CD4-positive, alpha-beta T cell treated with Interleukin-17A for 1 hour (primary cell): ENCODE measurements at places on chromosomes 6 and 20.
A peak's percentile ranks its signal among the peaks of the same experiment; 100 is the strongest.

DNA sequence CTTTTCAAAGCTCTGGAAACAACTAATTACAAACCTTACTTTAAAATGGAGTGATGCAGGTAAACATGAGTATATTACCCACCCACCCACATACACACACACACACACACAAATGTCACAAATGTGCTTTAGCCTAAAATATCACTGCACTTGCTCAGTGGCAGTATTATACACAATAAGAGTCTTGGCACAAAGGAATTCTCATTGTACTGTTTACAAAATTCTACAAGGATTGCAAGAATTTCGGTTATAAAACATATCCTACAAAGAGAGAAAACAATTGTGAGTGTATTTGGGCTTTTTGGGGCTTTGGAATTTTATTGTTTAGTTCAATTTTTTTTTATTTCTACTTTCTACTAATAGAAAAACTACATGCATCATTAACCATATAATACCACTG lies 113.2 kb upstream of the BEND6 start:
- no peak for DNase-seq

- peak; percentile 42 for DNase-seq
Observed at GRCh38 chr20:32189691-32190615, 17.6 kb downstream of the PLAGL2 start.

GRCh38 chr6:44800784-44801592 lies 413.5 kb downstream of the CDC5L start:
- no peak for DNase-seq

- DNase-seq: no peak
Observed at GRCh38 chr6:6586671-6587526, 1.6 kb upstream of the LY86 start.

- DNase-seq: peak; percentile 82
Observed at GRCh38 chr6:89371849-89372505, 19.5 kb upstream of the UBE2J1 start.

- no peak for DNase-seq
Observed at GRCh38 chr20:7734216-7734615, 206.0 kb downstream of the HAO1 start.

- no peak for DNase-seq
Observed at GRCh38 chr20:1272368-1273100, 6.4 kb downstream of the SNPH start.

- no peak for DNase-seq
Observed at GRCh38 chr6:82614518-82614917, 250.9 kb downstream of the TPBG start.

DNA sequence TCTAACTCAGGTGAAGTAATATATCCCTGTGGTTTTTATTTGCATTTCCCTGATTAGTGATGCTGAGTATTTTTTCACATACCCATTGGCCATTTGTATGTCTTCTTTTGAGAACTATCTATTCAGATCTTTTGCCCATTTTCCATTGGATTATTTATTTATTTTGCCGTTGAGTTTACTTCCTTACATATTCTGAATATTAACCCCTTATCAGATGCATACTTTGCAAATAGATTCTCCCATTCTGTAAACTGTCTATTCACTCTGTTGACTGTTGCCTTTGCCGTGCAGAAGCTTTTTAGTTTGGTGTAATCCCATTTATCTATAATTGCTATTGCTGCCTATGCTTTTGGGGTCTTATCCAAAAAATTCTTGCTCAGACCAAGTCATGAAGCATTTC lies 336.9 kb downstream of the BTBD9 start:
- DNase-seq: no peak

- no peak for DNase-seq
Observed at GRCh38 chr6:76790045-76790796, 673.1 kb downstream of the HTR1B start.

DNA sequence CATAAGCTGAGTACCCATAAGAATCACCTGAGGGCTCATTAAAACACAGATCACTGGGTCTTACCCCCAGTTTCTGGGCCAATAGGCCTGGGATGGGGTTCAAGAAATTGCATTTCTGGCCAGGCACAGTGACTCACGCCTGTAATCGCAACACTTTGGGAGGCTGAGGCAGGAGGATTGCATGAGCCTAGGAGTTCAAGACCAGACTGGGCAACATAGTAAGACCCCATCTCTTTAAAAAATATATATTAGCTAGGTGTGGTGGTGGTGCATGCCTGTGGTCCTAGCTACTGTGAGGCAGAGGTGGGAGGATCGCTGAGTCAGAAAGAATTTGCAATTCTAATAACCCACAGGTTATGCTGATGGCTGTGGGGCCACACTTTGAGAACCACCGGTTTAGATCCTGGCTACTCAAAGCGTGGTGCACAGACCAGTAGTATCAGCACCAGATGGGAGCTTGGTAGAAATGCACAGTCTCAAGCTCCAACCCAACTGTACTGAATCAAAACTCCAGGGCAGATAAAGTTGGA lies 2.0 kb downstream of the CCM2L start:
- no peak for DNase-seq

DNA sequence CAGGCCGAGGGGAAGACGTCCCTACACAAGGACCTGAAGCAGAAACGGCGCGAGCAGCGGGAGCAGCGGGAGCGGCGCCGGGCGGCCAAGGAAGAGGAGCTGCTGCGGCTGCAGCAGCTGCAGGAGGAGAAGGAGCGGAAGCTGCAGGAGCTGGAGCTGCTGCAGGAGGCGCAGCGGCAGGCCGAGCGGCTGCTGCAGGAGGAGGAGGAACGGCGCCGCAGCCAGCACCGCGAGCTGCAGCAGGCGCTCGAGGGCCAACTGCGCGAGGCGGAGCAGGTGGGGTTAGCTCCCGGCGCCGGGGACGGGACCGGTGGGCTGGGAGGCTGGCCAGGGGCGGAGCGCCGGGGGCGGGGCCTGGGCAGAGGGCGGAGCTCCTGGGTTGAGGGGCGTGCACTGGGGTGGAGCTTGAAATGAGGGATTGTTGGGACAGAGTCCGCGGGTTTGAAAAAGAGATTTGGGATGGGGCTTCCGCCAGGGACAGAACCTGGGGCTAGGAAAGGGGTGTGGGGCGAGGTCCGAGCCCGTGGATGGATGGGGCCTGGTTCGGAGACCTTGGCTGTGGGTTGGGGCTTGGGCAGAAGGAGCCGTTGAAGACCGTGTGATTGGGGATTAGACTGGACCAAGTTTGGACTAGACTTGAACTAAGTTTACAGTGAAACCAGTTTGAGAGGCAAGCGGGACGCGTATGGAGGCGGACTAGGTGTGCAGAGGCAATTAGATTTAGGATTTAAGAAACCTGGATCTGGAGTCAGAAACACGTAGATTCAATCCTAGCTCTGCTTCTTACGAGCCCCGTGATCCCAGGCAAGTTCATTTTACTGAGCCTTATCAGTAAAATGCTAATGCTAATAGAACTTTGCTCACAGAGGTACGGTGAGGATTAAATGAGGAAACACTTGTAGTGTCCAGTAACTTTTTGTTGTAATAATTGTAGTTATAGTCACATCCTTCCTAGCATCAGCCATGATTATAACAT lies 20.9 kb downstream of the DEF6 start:
- no peak for DNase-seq

DNA sequence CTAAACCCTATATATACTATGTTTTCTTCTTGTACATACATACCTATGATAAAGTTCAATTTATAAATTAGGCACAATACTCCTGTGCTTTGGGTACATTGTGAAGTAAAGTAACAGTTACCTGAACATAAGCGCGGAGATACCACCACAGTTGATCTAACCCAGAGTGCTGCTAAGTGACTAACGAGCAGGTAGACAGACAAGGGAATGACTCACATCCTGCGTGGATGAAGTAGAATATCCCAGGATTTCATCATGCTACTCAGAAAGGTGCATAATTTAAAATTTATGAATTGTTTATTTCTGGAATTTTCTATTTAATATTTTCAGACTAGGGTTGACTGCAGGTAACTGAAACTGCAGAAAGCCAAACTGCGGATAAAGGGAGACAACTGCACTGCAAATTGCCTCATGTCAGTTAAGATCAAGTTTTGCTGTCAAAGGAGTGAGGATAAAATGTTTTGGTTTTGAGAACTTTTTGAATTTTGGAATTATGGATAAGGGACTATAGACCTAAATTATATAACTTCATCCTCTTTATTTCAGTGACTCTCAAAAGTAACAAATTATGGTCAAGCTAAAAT lies 14.4 kb downstream of the MKKS start:
- no peak for DNase-seq

DNA sequence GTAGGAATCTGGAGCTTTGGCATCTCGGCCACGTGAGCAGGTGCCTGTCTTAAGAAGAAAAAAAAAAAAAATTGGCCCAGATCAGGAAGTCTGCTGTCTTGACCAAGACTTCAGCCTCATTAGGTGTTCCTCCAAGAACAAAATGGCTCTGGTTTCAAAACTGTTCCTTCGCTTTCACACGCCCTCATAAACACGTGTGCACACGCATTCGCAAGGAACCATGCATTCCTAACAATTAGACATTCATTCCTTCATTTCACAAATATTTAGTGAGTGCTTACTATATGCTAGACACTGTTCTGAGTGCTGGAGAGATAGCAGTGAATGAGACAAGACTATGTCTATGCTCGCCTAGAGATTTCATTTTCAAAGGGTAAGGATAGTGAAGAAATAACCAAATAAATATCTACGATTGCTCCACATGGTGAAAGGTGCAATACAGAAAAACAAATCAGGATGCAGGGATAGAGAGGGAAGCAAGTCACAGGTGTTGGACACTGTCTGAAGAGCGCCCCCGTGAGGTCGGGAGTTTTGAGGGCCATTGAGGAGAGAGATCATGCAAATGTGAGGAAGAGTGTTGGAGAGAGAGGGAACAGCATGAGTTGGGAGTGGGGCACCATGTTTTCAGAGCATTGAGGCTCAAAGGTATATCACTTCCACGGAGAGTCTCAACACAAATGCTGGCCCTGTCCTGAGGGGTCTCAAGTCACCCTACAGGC lies 53.3 kb downstream of the CCDC170 start:
- DNase-seq: no peak

DNA sequence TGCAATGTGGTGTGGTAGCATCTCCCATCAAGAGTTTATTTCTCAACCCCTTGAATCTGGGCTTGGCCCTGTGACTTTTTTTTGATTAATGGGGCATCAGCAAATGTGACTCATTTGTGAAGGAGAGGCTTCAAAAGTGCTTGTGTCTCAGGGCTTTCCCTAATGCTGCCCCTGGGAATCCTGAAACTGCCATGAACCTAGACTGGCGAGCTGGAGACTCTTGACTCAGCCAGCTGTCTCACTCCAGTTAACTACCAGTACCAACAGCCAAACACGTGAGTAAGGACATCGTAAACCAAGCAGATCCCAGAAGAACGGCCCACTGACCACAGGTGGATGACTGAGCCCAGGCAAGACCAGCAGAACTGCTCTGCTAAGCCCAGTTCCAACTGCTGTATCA lies 72.8 kb upstream of the ADTRP start:
- DNase-seq: no peak

- DNase-seq: no peak
Observed at GRCh38 chr6:15755526-15755925, 92.7 kb upstream of the DTNBP1 start.

- DNase-seq: no peak
Observed at GRCh38 chr6:155084431-155085123, 89.5 kb downstream of the TIAM2 start.

GRCh38 chr6:115441651-115442050 lies 619.0 kb downstream of the FRK start:
- no peak for DNase-seq

DNA sequence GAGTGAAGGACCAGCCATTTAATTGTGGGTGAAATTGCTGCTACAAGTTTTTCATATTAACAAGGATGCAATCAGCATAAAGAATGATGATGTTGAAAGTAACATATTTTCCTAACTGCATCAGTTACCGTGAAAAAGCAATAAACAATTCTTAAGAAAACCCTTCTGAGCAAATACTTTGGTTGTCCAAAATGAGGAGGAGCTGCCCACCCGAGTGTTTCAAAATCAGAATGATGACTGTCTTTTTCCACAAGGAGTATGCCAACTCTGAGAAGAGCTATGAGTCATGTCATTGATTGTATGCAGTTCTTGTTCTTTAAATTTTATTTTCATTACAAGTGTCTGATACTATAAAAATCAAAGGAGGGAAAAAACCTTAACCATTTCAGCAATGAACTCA lies 470.5 kb downstream of the COL12A1 start:
- DNase-seq: no peak

GRCh38 chr20:19115581-19115980 lies 96.9 kb upstream of the SLC24A3 start:
- DNase-seq: no peak

DNA sequence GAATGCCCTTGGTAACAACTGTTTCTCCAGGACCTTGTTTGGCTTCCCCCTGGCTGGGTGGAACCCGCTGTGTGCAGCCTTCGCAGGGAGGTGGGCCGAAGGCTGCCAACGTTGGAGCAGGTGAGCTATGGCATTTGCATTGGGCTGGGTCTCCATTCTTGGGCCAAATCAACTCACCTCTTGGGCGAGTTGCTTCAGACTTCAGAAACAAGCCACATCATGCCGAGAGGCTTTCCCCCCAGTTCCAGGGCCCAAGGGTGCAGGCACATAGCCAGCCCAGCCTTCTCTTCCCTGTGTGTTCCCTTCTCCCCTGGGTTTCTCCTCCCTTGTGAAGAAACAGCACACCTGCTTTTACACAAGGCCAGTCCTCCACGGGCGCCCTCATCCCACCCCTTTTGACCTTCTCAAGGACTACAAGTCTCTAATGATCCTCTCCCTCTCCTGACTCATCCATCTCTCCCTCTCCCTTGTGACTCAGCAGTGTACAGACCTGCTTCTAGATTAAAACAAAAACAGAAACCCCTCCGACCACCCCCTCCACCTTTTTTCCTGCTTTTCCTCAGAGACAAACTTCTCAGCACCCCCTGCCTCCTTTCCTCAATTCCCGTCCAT lies 41.6 kb downstream of the FAM209B start:
- DNase-seq: no peak

GRCh38 chr20:23298926-23299672 lies 51.5 kb upstream of the NXT1 start:
- DNase-seq: no peak

- DNase-seq: no peak
Observed at GRCh38 chr6:36056178-36056577, 28.6 kb downstream of the MAPK14 start.

DNA sequence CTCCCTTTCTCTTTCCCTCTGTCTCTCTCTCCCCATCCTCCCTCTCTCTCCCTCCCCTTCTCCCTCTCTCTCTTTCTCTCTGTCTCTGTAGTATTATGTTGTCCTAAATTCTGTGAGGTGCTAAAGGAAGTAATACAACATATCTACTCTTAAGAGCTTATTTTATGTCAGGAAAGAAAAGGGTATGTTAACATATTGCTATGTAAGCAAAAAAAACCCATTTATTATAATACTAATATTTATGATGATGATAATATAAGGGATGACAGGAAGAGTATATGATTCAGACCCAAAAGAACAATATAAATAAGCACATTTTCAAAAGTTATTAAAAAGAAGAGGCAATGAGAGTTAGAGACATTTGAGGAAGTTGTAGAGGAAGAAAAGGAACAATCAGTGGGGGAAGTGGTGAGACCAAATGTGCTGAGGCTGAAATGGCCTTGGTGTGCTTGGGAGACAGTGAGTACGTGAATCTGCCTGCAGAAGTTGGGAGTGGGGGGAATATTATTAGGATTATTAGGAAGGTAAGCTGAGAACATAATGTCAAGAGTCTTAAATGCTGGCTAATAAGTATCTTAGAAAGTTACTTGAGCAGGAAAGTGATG lies 303.6 kb upstream of the FERMT1 start:
- DNase-seq: no peak

GRCh38 chr20:59817406-59817805 lies 116.0 kb downstream of the SYCP2 start:
- DNase-seq: no peak
